CD4-positive, CD25-positive, alpha-beta regulatory T cell (primary cell): ENCODE measurements at places on chromosomes 2 and 18.

DNA sequence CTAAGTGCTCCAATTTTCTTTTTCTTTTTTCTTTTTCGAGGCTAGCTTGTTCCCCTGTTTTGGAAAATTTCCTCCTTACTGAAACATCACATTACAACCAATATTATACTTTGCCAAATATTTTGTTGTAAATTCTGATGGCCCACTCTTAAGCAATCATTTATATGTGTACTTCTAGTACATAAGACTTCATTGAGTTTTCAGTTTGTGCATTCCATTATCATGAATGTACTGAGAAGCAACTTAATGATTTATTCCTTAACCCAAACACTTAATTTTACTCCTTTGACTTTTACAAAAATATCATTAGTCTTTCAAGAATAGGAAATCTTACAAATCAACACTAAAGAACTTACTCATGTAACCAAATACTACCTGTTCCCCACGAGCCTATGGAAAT is 242.4 kb downstream of the ARHGAP15 start:
- DNase-seq, result no peak

- no peak for DNase-seq
Measured at GRCh38 chr18:21267400-21267799, 25.4 kb downstream of the GREB1L start.

DNA sequence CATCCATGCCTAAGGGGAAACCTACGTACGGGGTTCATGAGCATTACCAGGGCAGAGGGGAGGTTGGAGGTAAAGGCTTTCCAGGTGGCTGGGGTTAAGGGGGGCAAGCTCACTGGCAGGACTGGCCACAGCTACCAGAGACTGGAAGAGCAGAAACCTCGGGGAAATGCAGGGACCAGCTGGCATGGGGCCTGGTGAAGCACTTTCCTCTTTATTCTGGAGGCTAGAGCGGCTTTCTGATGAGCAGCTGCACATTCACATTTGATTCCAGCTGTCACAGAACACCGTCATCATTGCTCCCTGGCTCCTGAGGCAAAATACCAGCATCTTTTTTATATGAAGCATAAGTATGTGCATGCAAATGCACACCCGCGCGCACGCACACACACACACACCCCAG is 28.7 kb upstream of the LRRC30 start:
- DNase-seq, result no peak

- DNase-seq, result no peak
Measured at GRCh38 chr2:207153266-207153975, 12.3 kb downstream of the KLF7 start.

DNA sequence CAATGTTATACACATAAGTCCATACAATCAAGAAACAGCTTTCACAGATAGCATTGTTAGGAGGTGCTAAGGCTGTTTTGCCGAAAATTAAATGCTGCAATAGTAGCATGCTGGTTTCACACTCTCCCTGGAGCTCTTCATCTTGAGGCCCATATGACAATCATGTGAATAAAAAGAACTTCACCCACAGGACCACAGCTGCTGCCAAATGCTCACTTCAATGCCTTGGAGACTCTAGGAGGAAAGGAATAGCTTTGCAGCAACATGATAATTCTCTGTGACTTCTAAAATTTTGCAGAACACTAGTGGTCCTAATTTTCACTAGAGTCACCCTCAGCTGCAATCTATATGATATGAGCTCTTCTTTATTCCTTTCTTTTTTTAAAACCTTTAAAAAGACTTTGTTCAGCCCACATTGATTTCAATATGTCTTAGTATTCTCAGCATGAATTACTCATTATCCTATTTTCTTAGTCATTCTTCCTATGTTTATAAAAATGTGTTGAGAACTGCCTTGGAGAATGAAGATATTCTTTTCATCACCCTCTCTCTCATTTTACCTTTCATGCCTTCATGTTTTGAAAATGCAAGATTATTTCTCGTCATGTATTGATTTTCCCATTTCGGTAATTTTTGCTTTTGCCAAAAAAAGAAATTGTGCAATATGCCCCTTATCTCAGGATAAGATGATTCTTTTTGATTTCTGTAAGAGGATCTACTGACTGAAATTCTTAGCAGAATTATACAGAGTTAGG is 108.2 kb downstream of the PDE1A start:
- DNase-seq, result no peak

DNA sequence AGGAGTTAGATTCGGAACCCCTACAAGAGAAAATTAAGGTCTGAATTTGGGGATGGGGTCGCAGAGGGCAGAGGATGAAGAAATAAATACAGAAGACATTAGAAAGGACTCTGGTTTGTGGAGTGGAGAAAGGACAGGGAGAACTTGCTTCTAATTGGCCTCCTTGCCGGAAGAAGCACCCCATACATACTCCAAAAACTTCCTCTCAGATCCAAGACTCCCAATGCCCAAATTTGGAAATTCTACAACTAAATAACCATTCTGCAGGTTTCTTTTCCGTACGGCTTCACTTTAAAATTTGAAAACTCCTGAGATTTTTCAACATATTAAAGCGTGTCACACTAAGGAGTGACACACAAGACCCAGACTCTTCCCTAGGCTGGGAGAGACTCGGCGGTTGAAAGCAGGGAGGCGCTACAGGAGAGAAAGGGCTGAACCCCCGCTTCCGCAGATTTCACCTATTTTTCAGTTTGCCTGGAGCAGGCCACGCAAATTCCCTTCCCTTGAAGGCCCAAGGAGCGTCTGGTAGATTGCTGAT is 478 bp downstream of the CLHC1 start:
- no peak for DNase-seq

DNA sequence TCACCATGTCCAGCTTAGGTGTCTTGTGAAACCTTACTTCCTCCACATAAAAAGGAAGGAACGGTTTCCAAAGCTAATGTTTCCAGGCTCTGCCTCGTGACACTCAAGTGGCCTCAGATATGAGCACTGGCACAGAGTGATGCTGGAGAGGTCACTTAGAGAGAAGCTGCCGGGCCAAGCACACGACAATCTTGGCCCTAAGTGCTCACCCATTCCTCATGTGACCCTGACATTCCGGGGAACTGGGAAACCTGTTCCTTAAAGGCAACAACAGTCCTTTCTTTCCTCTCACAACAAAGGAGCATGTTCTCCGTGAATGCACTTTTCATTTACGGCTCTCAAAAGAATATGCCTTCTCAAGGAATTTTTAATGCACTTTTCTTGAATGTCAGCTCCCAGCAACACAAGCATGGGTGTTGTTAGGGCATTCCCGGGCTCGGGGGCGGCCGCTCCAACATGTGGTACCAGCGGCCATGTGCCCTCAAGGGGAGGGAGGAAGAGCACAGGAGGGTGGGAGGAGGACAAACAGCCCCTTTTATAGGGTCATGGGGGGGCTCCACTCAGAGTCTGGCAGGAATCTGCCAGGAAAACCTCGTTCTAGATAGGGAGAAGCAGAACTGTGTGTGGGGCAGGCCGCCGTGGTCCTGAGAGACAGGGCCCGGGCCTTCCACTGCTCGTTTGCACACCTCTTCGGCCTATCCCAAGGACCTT is 118.6 kb downstream of the MBP start:
- no peak for DNase-seq

- no peak for DNase-seq
Measured at GRCh38 chr2:198268519-198268918, 464.1 kb downstream of the PLCL1 start.

- no peak for DNase-seq
Measured at GRCh38 chr2:53802617-53803151, 15.8 kb downstream of the ERLEC1 start.

GRCh38 chr2:11573418-11574175 is 39.8 kb downstream of the GREB1 start:
- DNase-seq, result no peak

DNA sequence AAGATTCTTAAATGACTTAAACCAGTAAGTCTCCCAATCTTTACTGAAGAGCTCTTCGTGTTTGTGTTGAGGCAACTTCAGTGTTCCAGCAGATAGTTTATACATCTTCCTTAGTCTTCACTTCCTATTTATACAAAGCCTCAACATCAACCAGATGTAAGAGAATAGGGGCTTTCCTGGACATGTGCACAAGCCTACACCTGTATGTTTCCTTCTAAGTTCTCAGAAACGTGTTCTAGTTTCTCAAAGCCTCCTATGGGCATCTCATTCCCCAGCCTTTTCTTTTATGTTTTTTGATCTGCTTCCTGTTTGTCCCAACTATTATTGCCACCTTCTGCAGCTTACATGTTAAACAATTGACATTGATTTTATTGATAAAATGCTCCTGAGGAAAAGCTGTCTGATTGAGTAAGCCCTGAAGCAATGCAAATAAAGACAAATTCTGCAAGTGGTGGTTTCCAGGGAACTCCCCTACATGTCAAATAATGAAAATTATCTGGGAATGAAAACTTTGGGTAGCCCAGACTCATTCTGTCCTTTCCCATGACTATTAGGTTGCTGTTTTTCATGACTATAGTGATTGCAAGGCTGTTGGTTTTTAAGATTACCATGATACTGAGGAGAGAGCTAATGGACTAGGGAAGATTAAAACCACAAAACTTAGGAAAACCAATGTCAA is 663.3 kb upstream of the ACVR2A start:
- no peak for DNase-seq

GRCh38 chr2:241734208-241734466 is 293 bp upstream of the D2HGDH start:
- no peak for DNase-seq

GRCh38 chr18:49562481-49563129 is 748 bp downstream of the LIPG start:
- DNase-seq, result no peak

DNA sequence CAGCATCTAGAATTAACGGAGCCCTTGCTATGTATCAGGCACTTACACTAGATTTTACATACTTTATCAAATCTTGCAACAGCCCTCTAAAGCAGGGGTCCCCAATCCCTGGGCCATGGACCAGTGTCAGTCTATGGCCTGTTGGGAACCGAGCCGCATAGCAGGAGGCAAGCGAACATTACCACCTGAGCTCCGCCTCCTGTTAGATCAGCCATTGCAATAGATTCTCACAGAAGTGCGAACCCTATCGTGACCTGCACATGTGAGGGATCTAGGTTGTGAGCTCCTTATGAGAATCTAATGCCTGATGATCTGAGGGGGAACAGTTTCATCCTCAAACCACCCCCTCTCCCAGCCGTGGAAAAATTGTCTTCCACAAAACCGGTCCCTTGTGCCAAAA is 13.4 kb downstream of the DNAJB2 start:
- DNase-seq, result no peak

DNA sequence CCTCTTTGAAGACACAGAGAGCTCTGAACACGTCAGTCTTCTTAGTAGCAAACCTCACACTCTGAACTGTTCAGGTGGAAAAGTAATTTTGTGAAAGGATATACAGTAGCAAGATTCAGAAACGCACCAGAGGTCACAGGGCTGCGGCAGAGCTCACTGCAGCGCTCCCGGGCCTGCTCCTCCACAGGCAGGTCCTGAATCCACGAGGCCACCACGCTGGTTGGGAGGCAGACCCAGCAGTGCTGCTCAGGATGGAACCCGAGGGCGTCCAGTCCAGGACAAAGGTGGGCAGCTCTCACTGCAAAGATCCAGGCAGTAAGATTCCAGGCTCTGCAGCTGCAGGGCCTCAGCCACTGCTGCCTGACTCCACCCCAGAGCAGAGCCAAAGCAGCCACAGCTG is 576.2 kb upstream of the SALL3 start:
- no peak for DNase-seq

- no peak for DNase-seq
Measured at GRCh38 chr2:133518700-133519344, 49.4 kb downstream of the NCKAP5 start.

- DNase-seq, result no peak
Measured at GRCh38 chr2:144443837-144444817, 75.8 kb downstream of the ZEB2 start.

DNA sequence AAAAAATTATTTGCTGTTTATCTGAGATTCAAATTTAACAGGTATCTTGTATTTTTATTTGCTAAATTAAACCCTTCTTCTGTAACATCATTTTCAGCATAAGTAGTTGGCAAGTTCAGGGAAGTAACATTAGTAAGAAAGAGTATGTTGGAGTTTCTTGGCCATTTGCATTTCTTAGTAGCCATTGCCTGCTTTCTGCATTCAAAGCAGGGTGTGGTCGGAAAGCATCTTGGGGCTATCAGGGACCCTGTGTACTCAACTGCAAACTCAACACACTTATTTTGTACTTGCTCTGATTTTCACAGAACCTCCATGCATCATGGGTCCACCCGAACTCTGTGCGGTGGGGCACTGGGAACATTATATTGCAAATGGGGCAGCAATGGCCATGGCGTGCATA is 30.4 kb upstream of the REV1 start:
- no peak for DNase-seq

DNA sequence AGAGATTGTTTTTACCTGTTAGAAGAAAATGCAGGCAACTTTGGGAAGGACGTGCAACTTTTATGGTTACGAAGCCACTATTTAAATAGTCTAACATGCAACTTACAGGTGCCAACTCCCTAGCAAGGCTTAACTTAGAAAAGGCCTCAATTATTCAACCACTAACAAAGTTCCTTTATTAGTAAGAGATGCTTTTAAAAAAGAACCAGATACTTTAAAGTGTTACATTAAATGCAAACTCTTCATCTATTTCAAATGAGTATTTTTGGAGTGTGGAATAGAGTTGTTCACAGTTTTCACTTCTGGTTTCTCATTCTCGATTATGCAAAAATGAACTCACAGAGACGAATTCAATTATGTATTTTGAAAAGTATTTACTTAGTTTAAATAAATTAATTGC is 51.7 kb downstream of the PELI1 start:
- DNase-seq, result no peak

GRCh38 chr2:238850091-238850490 is 2.2 kb downstream of the TWIST2 start:
- DNase-seq, result no peak

DNA sequence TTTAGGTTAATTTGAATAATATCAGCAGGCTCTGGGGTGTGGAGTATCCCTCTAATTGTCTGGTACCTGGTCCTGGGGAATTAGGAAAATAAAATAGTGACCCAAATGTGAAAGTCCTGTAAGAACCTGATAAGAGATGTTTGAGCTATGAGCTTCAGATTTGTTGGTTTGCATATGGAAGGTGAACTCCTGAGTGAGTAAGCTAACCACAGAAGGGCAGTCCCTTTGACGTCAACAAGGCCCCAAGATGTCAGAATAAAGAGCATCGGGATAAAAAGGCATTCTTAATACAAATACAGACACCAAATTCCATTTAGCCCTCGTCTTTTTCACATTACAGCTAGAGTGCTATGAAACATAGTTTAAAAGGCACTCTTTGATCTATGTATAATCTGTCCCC is 1366.3 kb upstream of the TMEFF2 start:
- no peak for DNase-seq

- DNase-seq, result no peak
Measured at GRCh38 chr2:42510191-42510590, 16.4 kb upstream of the KCNG3 start.

DNA sequence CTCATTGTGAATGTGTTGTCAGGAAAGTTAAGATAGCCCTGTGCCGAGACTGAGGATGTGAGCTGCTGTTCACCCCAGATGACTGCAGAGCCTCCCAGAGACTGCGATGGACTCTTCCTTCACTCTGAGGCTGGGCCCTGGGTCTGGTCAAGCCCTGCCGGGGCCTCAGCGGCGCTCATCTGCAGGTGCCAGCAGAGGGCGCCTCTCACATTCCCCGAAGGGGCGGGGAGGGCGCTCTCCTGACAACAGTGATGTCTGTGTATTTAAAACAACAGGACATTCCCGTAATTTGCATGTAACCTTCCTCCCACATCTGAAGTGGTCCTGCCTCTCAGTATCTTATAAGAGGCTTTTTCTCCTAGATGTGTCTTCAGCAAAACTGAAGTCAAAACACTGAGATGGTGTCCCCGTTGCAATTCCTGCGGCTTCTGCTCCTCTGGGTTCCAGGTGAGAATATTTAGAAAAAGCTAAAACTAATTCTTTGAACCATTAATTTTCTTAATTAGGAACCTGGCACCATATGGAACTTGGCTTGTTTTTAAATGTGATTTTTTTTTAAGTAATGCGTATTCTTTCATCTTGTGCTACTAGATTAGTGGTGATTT is 1377.9 kb downstream of the RPIA start:
- no peak for DNase-seq
